ENCODE measurements at places on chromosomes 6 and 20.

- no peak for DNase-seq
Observed at GRCh38 chr6:78942446-78942845, 75.1 kb downstream of the IRAK1BP1 start.

GRCh38 chr6:52931351-52931750 lies 21.9 kb upstream of the GSTA3 start:
- no peak for DNase-seq

- no peak for DNase-seq
Observed at GRCh38 chr20:16314320-16314719, 258.9 kb downstream of the KIF16B start.

GRCh38 chr6:157557559-157557958 lies 176.6 kb downstream of the ZDHHC14 start:
- no peak for DNase-seq

GRCh38 chr6:36491378-36491965 lies 48.7 kb downstream of the KCTD20 start:
- no peak for DNase-seq

- no peak for DNase-seq
Observed at GRCh38 chr20:21643417-21643816, 62.0 kb upstream of the PAX1 start.

DNA sequence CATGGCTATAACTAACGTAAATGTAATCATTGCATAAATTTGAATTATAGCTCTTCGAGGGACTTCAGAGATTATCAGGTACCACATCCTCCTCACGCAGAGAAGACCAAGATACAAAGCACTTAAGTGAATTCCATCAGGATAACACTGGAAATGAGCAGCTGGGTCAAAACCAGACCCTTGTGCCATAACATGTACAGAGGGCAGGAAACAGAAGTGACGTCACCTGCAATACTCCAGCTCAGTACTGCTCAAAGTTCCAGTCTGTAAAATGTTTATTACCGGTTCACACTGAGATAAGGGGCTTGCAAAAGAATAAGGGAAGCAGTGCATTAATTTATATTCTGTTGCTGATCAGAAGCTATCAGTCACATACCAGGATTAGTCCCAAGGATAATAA lies 45.8 kb downstream of the RGS17 start:
- DNase-seq = no peak
